ENCODE measurements at places on chromosomes 4 and X.

DNA sequence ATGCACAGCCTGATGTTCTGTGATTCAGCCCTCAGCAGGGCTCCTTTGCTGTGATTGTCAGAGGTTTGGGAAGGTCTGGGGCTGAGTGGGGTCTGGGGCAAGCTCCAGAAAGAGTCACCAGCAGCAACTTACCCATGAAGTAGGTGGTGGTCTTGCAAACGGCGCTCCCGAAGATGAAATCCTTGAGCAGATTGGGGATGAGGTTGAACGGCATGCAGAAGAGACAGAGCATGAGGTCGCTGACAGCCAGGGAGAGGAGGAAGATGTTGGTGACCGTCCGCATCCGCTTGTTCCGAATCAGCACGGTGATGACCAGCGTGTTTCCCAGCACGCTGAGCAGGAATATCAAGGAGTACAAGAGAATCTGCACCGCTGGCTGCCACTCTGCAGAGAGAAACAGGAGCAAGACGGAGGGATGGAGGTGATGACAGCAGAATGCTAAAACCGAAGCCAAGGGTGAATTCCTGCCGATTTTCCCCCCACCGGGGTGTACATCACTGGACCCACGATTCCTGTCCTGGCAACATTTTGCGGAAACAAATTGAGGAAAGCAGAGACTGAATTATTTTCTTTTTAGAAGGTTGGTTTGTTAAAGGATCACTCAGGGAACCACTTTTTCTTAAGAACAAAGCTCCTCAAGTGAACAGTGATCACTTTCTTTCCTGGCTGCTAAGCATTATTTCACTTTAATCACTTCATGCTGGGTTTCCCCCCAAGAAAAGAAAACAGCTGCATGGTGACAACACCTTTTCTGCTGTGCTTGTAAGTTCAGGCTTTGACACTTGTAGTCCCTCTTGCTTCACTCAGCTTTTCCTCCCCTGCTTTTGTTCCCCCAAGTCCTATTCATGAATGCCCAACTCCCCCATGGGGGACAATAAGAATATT lies 941 bp downstream of the CCKAR start:
- DNase-seq, result no peak

- no peak for DNase-seq
These were observed 683.7 kb downstream of the PDHA2 start for GRCh38 chr4:96523611-96524010.

DNA sequence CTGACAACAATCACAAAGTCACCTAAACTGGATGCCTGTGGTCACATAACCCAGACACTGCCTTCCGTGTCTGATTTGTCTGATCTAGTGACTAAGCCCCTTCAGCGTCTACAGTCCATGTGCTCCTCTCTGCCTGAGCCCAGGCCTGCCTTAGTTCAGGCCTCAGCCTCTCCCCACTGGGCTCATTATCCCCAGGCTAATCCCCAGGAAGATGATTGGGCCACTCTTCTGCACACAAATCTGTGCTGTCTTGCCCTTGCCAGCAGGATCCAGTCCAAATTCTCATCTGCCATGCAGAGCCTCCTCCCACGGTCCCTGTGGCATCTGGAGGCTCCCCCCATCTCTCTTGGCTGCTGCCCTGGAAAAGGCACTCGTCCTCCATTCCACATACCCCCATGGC lies 96.5 kb downstream of the SLC2A9 start:
- DNase-seq, result no peak

GRCh38 chrX:104427693-104428092 lies 138.3 kb upstream of the IL1RAPL2 start:
- DNase-seq, result no peak

DNA sequence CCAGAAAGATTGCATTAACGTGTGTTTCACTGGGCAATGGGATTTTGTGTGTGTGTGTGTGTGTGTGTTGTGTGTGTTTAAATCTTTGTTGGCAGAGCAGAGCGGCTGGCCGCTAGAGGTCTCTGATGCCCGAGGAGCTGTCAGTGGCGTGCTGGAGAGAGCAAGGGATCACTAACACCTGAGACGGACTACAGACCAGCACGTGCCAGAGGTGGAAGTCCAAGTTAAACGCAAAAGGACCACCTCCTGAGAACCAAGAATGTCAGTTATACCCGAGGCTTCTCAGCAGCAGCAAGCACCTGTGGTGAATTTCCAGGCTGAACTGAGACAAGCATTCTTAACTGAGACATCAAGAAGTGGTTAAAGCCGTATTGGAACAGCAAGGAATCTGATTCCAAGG lies 9.0 kb upstream of the SLC25A14 start:
- peak; percentile 60 for DNase-seq

GRCh38 chr4:48290146-48290772 lies 20.6 kb upstream of the TEC start:
- DNase-seq, result peak; percentile 64

DNA sequence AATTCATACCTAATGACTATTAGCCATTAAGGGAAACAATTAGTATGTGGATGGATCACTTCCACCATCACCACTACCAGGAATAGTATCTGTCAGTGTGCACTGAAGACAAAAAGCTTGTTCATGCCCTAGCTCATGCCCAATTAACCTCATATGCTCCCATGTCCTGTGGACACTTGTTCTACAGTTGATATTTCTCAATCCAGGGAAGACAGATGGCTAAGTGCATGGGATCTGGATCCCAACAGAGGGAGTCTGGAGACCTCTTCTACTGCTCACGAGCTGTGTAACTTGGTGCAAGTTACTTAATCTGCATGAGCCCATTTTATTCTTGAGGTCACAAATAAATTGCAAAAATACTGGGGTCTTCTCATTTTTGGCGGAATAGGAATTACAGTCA lies 23.7 kb downstream of the AMOT start:
- DNase-seq, result no peak

DNA sequence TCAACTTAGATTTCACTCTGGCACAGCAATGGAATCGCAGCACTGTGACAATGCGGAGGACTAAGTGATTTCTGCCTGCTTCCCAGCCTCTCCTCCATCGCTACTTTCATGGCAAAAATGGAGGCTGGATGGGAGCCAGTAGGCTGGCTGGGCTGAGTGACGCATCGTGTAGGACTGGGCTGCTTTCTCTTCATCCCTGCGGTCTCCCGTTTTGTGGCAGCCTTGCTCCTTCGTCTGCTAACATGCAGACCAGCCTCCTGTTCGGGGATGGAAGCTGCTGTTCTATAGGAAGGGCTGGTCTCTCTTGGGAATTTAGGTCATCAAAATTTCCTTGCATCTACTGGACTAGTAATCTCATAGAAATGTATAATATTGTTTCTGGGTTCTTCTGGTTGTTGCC lies 15.8 kb upstream of the RGS12 start:
- DNase-seq, result no peak

GRCh38 chr4:99447079-99447478 lies 11.9 kb upstream of the ADH7 start:
- peak; percentile 15 for DNase-seq

GRCh38 chrX:41180194-41180908 lies 95.1 kb downstream of the USP9X start:
- DNase-seq, result peak; percentile 78

DNA sequence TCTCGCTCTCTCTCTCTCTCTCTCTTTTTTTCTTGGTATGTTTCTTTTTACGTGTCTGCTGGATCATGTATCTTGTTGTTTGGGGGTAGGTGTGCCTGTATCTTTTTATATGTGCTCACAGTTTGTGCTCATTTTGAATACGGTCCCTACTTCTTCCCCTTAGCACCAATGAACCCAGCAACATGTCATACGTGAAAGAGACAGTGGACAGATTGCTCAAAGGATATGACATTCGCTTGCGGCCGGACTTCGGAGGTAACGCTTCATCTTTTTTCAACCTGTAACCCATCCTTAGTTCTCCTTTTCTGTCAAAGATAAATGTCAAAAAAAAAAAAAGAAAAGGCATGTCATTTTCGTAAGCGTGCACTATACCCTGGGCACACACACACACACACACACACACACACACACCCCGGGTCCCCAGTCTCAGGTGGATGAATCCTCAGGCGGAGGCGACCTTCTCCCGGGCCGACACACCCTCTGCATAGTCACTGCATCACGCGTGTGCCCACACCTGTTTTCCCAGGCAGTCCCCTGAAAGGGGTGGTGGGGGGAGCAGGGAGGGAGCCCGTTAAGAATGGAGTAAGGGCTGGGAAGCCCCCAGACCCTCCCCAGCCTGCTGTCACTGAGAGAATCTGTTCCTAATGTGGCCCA lies 511 bp downstream of the GABRB1 start:
- no peak for DNase-seq

DNA sequence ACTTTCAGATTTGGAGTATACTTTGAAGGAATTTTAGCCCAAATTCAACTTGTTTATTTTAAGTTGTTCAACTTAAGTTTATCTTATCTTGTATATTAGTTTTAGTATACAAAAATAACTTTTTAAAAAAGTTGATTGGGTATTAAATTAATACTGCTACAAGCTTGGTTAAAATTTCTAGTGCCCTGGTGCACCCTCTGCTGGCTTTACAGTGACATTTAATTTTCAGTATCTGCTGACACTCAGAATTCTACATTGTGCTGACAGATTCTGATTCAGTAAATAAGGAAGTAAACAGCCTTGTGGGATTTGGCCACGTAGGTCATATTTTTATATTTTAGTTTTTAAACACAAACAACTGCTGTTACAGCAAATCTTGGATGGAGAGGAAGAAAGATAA lies 2.9 kb downstream of the EDA start:
- peak; percentile 14 for DNase-seq

DNA sequence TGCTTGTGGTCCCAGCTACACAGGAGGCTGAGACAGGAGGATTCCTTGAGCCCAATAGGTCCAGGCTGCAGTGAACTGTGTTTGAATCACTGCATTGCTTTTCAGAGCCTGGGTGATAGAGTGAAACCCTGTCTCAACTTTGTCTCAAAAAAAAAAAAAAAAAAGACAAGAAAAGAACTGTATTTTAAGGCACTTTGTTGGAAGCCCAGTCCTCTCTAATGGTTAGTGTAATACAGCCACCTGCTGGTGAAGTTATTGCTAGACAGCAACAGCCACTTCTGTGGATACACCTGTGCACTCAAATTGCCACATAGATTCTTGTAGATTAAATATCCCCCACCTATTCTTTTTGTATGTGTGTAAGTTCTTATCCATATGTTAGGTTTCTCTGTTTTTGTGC lies 10.1 kb upstream of the FGG start:
- DNase-seq, result peak; percentile 79

DNA sequence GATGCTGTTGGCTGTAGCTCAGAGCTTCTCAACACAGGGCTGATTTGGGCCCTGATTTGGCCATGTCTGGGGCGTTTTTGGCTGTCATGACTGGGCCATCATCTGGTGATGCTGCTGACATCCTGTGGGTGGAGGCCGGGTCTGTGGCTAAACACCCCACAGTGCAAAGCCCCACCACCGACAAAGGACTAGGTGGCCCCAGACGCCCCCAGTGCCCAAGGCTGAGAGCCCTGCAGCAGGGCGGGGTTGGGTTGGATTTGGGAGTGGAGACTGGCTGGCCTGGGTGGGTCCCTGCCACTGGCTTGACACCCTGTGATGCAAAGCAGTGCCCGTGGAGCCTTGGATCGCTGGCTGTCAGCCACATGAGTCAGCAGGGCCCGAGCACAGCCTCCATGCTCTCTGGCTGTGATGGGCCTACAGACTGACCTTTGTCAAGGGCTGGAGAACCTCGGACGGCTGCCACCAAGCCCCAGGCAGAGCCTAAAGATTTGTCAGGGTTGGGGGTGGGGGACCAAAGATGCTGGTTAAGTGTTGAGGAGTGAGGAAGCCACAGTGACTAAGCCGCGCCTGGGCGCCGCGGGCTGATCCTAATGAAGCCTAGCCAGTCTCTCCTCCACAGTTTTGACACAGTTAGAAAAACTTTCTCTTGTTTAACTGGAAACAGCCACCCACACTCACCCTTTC lies 28.3 kb downstream of the CYTL1 start:
- peak; percentile 54 for DNase-seq

DNA sequence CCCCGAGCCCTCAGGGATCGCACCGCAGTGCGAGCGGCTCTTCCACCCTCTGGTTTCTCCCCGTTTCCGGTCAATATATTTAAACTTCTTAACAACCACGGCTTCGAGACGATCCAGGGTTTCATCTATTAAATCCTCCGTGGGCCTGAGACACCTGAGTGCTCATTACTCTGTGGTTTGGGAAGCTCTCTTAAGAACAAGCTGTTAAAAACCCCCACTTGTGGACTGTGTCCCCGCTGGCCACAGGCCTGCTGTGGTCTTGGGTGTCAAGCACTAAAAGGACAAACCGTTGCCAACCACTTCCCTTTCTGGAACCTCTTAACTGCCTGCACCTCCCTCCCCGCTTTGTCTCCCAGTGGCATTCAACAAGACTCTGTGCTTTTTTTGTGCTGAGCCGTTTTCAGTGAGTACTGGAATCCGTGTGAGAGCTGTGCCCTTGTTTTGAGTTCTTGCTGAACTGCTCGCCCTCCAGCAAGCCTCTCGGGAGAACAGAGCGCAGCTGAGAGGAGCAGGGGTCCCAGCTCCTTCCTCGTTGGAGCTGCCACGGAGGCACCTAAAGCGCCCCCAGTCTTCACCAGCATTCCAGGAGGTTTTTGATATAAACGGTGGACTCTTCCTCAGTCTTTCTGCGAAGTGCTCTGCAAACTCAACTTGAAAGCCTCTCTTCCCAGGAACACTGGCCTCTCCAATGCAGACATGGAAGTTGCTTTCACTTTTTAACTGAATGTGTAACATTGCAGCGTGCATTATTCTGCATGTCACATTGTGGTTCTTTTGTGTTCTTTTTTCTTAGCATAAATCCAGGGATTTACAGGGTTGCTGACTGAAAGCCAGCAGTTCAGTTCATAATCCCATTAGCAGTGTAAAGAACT lies 691 bp upstream of the IGFBP7 start:
- peak; percentile 92 for DNase-seq

DNA sequence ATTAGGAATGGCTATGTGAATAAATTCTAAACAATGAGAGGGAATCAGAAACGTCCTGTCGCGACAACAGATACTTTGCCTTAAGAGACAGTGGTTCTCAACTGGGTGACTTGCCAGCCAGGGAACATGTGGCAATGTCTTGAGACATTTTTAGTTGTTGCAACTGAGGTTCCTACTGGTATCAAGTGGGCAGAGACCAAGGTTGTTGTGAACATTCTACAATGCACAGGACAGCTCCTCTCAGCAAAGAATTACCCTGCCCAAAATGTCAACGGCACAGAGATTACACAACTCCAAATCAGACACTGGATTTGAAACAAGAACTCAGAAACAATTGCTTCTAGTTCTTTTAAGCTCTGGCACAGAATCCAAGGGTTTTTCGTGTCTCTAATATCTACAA lies 128.6 kb downstream of the ARHGAP6 start:
- DNase-seq, result no peak

DNA sequence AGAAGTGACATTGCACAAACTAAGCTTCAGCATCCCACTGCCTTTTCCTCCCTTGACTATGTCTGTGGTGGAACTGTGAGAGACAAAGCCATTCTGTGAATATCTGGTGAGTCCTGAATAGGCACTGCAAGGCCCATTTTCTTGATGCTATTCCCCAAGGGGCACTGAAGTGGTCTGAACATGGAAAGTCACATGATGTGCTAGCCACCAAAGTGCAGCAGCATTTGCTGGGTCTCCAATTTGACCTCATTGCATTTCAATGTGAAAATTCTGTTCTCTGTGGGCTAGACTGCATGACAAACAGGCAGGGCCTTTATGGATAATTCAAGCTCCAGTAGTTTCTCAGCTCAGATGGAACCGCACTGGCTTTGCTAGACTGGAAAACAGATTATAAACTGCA lies 627.4 kb upstream of the BOD1L1 start:
- no peak for DNase-seq

All from hematopoietic multipotent progenitor cell treated with erythropoietin and hydrocortisone succinate and interleukin-3 and kit ligand, for 6 days (in vitro differentiated cells).